Heart right ventricle (tissue), 16 donors: ENCODE measurements at places on chromosomes 4 and X. TPM values are rescaled to one million over a fixed set of nuclear protein-coding genes. Genes with fewer than 3 reads are reported as not detected.

PNMA6A gene
- 2.6 TPM for total RNA-seq

CXXC4 gene
- total RNA-seq = 3.3 TPM

- no peak for DNase-seq
Observed at GRCh38 chr4:147029296-147029695, 83.6 kb upstream of the TTC29 start.

PABPC4L gene
- 0.71 TPM for total RNA-seq

DNA sequence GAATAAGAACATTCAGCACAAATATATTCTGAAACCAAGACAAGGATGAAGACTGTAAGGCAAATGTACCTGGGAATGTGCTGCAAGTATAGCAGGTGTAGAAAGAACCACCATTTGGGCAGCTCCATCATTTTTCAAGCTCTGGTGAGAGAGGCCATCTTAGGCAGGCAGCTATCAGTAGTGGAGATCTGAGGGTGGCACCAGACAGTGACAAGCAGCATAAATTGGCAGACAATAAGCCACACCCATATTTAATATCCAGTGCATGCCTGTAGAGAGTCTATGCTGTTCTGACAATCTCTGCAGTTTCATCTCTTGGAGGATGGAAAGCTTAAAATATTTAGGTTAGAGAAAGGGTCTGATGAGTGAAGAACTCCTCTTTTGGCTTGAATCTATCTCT is 22.5 kb downstream of the CCNG2 start:
- DNase-seq = no peak

- no peak for DNase-seq
Observed at GRCh38 chr4:96102541-96103026, 262.7 kb downstream of the PDHA2 start.

DNA sequence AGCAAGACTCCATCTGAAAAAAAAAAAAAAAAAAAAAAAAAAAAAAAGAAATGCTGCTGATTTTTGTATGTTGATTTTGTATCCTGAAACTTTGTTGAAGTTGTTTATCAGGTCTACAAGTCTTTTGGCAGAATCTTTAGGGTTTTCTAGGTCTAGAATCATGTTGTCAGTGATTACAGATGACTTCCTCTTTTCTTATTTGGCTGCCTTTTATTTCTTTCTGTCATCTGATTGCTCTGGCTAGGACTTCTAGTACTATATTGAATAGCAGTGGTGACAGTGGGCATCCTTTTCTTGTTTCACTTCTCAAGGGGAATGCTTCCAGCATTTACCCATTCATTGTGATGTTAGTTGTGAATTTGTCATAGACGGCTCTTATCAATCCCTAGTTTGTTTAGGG is 334.4 kb downstream of the SPRY1 start:
- no peak for DNase-seq

FGB gene
- not detected for total RNA-seq

DNA sequence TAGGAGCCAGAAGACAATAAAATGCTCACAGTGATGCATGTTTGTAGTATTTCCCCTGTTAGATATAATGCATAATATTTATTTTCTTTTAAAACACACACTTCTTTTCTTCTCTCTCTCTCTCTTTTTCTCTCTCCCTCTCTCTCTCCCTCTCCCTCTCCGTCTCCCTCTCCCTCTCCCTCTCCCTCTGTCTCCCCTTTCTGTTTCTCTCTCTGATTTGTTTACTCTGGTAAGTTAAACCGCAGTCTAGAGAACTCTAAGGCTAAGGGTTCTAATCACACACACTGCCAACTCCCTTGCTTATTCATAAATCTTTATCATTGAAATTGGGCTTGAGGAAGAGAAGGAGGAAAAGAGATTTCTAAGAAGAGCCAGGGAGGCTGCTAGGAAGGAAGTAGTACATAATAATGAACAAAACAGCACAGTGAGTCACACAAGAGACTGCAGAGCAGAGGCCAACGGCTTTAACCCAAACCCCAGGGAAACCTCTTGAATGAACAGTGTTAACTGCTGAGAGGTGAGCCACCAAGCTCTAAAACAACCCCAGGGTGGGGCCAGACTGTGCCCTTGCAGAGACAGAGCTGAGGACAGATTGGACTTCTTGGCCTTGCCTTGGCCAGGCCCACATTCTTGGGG is 9.1 kb upstream of the PHOX2B start:
- no peak for DNase-seq

- DNase-seq = no peak
Observed at GRCh38 chrX:17634542-17635207, 102.6 kb upstream of the SCML1 start.
